ENCODE measurements at places on chromosomes 1 and 21.

- no peak for DNase-seq
Observed at GRCh38 chr1:12756768-12757413, 10.9 kb downstream of the CFAP107 start.

GRCh38 chr1:55143684-55144083, 71.5 kb downstream of the USP24 start:
- DNase-seq, result no peak

DNA sequence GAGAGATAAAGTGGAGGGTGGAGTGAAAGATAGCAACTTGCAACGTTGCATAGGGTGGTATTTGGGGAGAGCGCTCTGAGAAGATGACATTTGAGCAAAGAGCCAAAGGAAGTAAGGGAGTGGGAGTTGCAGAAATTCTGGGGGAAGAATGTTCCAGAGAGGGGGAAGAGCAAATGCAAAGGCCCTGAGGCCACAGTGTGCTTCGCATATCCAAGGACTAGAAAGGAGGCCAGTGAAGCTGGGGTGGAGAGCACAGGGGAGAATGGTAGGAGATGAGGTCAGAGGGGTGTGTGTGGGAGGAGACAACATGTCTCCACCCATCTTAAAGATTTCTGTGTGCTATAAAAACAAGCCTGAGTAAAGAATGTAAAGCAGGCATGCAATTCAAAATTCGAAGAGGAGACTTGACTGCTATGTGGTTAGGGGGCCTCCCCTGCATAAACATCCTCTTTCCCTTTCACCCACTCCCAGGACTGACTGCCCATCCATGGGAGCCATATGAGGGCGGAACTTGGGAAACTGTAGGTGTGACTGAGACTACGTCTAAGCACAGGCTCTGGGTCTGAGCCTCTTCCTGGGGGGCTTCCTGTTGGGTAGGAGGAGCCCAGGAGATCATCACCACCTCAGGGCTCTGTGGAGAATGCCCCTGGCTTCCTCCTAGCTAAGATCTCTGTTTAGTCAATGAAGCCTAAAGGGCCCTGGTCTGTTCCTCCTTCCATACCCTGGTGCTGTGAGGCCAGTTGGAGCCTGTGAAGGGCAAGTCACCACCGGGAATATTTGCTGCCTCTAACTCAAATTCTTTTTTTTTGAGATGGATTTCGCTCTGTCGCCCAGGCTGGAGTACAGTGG, 2.9 kb upstream of the CLIC4 start:
- no peak for DNase-seq

GRCh38 chr1:146019231-146020057, 2.1 kb downstream of the HJV start:
- DNase-seq, result no peak

GRCh38 chr1:53771648-53772047, 32.7 kb upstream of the GLIS1 start:
- no peak for DNase-seq

DNA sequence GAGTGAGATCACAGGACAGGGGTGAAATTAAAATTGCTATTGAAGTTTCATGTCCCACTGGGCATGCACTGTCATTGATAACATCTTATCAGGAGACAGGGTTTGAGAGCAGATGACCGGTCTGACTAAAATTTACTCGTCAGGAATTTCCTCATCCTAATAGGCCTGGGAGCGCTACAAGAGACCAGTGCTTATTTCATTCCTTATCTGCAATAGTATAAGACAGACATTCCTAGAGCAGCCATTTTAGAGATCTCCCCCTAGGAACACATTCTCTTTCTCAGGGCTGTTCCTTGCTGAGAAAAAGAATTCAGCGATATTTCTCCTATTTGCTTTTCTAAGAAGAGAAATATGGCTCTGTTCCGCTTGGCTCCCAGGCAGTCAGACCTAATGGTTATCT, 181.4 kb upstream of the ETV3 start:
- no peak for DNase-seq

- DNase-seq, result no peak
Observed at GRCh38 chr1:214154596-214155292, 126.2 kb upstream of the SMYD2 start.

GRCh38 chr21:33611006-33611744, 22.7 kb upstream of the DONSON start:
- DNase-seq, result no peak

DNA sequence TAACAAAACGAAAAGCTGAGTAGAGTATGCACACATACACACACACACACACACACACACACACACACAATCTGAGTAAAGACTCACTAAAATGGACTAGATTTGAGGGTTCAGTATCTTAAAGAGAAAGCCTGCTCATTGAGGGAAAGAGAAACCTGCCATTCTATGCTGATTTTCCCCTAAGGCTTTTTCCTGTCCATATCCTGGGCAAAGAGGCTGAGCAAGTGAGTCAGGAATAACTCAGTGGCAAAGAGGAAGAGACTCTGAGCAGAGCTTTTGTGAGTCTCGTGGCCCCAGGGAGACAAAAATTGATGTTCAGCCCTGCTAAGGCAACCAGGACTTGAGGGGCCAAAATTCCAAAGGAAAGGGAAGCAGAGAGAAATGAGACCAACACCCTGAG, 37.3 kb upstream of the RUNX1 start:
- DNase-seq, result no peak

DNA sequence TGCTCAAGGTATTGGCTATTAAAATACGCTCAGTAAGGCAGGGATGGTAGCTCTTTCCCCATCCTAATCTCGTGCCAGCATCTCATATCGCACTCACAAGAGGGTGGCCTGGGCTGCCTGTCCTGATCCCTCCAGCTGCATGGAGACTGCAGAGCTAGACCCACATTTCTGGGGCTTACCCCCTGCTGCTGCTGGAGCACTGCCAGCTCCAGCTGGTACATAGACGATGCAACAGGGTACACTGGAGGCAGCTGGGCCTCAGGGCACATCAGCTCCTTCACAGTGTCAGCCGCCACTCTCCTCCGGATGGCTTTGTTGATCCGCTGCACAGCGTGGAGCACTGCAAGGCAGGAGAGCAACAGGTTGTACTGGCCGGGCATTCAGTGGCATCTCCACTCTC, 16.0 kb downstream of the IQGAP3 start:
- no peak for DNase-seq
